ENCODE measurements at places on chromosomes 11 and 22.
A peak's percentile ranks its signal among the peaks of the same experiment; 100 is the strongest.

- no peak for DNase-seq
These were observed 17.0 kb upstream of the PSMA1 start for GRCh38 chr11:14537134-14537599.

DNA sequence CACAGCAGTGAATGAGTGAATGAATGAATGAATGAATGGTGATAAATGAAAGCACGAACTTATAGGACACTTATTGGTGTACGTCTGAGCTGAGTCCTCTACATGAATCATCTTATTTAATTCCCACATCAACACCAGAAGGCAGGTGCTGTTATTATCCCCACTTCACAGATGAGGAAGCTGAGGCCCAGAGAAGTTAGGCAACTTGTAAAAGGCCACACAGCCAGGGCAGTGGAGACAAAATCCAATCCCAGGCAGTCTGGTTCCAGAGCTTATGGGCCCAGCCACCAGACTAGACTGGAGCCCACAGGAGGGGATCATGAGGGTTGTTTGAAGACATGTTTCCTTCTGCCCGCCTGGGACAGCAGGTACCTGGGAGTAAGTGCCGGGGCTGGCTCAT lies 364.0 kb downstream of the MN1 start:
- no peak for DNase-seq

GRCh38 chr11:36229091-36229705 lies 60.0 kb downstream of the COMMD9 start:
- DNase-seq = no peak

- no peak for DNase-seq
These were observed 568.5 kb downstream of the KCNA4 start for GRCh38 chr11:29448246-29448877.

GRCh38 chr11:111336062-111336461 lies 37.7 kb downstream of the POU2AF3 start:
- DNase-seq = no peak

GRCh38 chr22:45212306-45212709 lies 28.4 kb downstream of the KIAA0930 start:
- DNase-seq = peak; percentile 96

- no peak for DNase-seq
These were observed 6.8 kb downstream of the SAC3D1 start for GRCh38 chr11:65047581-65048422.

- DNase-seq = no peak
These were observed 186.1 kb downstream of the TMEM135 start for GRCh38 chr11:87223816-87224215.

DNA sequence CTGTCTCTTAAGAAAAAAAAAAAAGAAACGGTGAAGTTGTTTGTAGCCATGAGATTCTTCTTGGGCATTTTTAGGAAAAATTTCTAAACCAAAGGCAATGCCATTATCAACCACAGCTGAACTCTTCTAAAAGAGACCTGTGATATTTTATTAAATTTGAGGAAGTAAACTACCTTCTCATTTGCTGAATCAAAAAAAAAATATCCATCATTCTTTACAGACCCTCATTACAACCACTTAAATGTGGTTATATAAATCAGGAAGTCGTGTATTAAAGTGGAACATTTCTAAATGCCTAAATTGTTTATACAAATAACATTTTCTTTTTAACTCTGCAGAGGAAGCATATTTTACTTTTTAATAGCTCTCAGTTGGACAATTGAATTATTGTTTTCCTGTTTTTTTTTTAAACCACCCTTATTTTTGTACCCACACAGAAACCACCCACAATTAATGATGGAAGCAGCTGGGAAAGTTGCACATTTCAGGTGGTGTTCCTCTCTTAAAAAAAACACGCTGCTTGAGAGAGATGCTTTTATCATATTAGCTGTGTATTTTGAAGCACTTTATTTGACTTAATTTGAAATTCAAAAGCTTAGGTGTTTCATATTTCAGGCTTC lies 91.2 kb downstream of the ARHGAP42 start:
- no peak for DNase-seq

GRCh38 chr22:19019029-19019678 lies 83.1 kb upstream of the PRODH start:
- no peak for DNase-seq

DNA sequence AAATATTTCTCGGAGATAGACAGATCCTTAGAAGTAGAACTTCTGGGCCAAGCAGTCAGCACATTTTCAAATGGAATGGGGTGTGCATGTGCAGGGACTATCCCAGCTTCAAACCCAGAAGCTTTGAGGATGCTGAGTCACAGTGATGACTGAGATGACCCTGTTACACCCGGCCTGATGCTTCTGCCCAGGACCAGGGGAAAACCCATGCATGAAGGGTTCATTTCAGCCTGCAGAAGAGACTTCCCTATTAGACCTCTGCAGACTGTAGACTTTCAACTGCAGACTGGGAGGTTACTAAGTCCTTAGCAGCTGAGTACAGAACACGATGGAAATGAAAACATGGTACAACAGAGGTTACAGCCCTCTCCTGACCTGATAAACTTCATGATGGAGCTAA lies 3.6 kb upstream of the OR2AT4 start:
- no peak for DNase-seq

GRCh38 chr11:34560511-34560910 lies 46.9 kb upstream of the ELF5 start:
- DNase-seq = no peak

GRCh38 chr22:49179886-49180682 lies 647.6 kb downstream of the BRD1 start:
- DNase-seq = no peak

GRCh38 chr11:20259506-20259905 lies 99.2 kb upstream of the DBX1 start:
- DNase-seq = no peak

- DNase-seq = no peak
These were observed 20.1 kb upstream of the OR9Q1 start for GRCh38 chr11:58003591-58003990.

DNA sequence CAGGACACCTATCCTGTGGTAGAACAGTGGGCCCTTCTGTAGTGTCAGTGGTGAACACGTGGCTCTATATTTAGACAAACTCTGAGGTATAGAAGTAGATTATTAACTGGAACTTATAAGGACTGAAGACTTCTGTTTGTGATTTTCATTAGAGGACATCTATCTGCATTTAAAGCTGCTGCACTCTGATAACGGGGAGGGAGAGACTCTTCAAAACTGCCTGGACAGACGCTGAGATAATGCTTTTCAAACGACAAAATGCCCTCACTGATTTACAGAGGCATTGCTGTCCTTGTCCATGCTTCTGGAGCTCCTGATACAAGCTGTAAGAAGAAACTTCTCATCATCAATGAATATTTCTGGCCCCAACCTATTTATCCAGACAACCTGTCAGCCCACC lies 425.2 kb downstream of the OPCML start:
- no peak for DNase-seq

DNA sequence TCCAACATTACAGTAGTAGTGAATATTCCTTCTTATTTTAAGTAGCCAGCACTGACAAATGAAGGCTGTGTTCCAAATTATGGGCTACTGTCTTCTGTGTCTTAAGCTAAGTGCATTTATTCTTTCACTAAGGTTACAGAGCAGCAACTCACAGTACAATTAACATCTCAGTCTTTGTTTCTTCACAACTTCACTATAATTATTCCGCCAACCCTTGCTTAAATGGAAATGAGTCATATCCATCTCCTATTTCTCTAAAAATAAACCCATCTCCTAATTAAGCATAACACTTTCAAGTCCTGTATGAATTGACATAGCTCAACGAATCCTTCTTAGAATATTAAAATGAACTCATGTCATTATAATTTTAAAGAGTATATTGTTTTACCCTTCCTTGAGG lies 6.7 kb downstream of the ETS1 start:
- DNase-seq = no peak

- DNase-seq = no peak
These were observed 5.0 kb downstream of the UQCR10 start for GRCh38 chr22:29772170-29772641.

GRCh38 chr22:38136607-38137006 lies 26.1 kb upstream of the BAIAP2L2 start:
- DNase-seq = peak; percentile 22

GRCh38 chr11:62309991-62310390 lies 11.1 kb upstream of the SCGB1D4 start:
- no peak for DNase-seq

DNA sequence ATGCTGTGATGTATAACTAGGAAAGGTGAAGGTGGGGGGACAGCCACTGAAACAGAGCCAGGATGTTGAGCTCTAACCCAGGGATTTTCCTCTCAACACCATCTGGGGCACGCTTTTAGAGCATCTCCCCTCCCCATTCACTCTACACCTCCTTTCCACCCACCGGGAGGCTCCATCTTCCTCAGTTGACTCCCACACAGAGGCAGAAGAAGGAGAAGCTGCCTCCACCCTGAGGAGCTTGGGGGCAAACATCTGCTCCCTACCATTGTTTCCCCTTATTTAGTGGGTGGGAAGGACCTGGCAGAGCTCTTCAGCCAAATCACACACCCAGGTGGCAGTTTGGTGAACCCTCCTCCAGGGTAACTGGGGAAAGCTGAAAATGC lies 50.0 kb upstream of the ADA2 start:
- no peak for DNase-seq

- DNase-seq = no peak
These were observed 3.0 kb downstream of the RDX start for GRCh38 chr11:110293389-110293788.

DNA sequence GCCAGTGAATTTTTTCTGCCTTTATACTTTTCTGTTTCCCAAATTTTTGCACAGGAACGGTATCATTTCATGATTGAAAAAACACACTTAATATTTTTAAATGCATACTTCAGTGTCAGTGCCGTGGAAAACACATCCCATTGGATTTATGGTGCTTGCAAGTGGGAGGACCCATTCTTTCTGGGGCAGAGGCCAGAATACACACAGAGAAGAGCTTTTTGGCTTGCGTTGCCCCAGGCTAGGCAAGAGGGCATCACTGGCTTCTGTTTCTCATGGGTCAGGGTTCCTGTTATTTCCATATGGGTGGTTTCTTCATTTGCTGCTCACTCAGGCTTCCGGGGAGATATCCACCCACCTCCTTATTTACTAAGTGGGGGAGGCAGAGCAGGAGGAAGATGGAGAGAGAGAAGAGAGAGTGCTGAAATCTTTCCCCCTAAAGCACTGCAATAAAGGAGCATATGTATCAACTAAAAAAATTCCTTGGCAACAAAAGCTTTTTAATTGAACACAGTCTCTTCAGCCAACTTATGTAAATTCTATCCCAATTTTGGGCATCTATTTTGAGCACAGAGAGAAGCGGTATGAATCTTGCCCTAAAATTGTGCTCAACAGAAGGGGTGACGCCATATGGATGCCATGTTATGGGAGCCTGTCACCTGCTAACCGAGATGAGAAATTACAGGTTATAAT lies 66.0 kb upstream of the KIRREL3 start:
- no peak for DNase-seq

DNA sequence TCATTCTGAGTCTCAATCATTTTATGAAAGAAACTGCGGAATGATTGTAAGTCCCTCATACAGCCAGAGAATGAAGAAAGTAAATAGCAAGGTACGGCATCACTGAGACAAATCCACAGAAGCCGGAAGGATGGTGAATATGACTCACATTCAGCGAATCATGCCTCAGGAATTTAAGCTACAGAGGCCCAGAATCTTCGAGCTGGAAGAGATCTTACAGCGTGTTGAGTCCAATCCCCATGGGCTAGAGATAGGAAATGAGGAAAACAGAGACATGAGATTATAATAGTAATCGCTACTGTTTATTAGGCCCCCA lies 173.2 kb downstream of the KIF18A start:
- DNase-seq = no peak

GRCh38 chr11:119424775-119425174 lies 1.8 kb upstream of the THY1 start:
- DNase-seq = no peak

DNA sequence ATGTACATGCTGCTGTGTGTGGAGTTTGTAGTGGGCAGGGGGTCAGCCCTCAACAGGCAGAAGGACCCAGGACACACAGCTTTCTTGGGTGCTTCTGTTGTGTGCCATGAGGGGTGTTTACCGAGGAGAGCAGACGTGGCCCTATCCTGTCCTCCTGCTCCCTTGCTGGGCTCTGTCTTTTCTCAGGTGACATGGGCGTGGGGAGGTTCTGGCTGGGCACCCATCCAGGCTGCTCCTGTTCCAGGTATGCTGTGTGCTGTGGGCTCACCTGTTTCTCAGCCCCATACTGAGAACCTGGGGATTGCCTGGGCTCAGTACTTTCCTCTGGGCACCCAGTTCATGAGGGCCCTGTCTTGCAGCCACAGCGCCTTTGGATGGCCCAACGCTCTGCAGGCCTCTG lies 23.3 kb downstream of the MICALL1 start:
- no peak for DNase-seq

GRCh38 chr22:47367107-47367690 lies 604.7 kb downstream of the TBC1D22A start:
- DNase-seq = no peak

GRCh38 chr11:117884994-117885393 lies 8.5 kb upstream of the FXYD6 start:
- peak; percentile 59 for DNase-seq

DNA sequence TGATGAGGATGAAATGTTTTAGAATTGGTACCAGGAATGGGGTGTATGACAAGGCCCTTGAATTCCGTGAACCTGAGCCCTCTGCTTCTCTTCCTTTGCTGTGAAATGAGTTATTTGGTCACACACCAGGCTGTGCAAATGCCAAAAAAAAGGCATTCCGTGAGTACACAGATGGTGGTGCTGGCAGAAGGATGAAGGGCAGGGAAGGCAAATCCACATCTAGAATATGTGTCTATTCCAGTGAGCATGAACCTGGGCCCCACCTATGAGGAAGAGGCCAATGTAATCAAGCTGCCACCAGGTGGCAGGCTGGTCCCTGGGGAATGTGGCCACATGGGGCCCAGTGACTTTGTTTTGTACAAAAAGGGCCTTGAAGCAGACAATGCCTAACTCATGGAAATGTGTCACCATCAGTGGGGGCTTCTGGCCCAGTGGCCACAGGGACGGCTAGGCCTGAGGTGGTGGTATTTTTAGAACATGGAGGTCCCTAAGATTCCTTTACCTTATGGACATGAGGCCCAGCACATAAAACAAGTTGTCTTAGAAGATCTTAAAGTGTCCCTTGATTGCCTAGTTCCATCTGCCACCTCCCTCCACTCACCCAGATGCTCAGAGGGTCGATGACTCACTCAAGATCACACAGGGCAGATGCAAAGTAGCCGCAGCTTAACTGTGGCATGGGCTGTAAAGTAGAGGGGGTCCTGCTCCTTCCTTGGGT lies 3.9 kb upstream of the RNF215 start:
- no peak for DNase-seq
